ENCODE measurements at places on chromosomes 7 and 10. TPM values are rescaled to one million over a fixed set of nuclear protein-coding genes. Genes with fewer than 3 reads are reported as not detected.

- DNase-seq = no peak
These were observed 6.6 kb downstream of the ANK3 start for GRCh38 chr10:60382946-60383681.

DNA sequence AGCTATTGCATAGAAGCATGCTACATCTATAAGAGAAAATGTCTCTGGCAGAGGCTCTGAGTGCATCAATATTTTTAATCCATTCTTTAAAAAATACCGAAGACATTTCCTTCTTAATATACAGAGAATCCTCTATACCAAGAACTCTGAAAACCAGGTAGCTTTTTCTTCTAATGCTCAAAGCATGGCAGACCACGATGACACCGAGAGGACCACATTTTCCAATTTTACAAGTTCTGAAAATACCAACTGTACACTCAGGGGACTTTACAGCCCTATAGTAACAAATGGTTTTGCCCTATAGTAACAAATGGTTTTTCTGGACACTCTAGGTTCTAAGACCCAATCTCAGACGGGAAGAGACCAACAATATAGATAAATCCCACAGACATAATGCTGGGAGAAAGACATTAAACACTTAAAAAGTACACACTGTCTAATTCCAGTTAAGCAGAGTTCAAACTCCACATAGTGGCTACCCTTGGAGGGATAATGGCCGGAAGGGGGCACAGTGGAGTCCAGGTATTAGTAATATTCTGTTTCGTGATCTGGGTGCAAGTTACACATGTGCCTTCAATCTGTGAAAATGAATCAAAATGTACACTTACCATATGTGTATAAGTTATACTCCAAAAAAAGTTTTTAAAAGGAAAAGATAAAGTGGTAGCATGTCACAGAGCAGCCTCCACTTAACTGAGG is 26.2 kb downstream of the CCDC6 start:
- DNase-seq = no peak

- DNase-seq = no peak
These were observed 108.4 kb upstream of the ZMIZ1 start for GRCh38 chr10:78960316-78960800.

- no peak for DNase-seq
These were observed 49.3 kb upstream of the PLEKHA1 start for GRCh38 chr10:122325235-122325634.

The POLR2J2 gene
- polyA plus RNA-seq = 5.9 TPM

The ZNF467 gene
- polyA plus RNA-seq = 26.9 TPM

The FGFR2 gene
- 233 TPM for polyA plus RNA-seq

The LDB3 gene
- polyA plus RNA-seq = 1.3 TPM
